ENCODE measurements at places on chromosomes 5 and 9.

DNA sequence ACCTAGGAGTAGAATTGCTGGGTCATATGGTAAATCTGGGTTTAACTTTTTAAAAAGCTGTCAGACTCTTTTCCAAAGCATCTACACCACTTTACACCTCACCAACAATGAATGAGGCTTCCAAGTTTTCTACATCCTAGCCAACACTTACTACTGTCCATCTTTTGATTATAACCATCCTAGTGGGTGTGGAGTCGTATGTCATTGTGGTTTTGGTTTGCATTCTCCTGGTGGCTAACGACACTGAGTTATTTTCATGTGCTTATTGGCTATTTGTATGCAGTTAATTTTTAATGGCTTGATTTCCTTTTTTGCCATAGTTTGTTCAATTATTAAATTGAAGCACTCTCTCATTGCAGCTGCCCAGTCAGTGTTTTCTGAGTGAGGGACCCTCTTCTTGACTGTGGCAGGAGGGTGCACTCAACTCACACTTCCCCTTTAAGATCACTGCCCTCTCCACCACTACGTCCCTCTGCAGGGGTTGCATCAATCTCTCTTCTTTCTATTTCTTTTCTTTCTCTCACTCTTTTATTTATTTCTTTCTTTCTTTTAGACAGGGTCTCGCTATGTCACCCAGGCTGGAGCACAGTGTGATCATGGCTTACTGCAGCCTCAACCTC is 182.3 kb downstream of the C9orf152 start:
- no peak for DNase-seq

DNA sequence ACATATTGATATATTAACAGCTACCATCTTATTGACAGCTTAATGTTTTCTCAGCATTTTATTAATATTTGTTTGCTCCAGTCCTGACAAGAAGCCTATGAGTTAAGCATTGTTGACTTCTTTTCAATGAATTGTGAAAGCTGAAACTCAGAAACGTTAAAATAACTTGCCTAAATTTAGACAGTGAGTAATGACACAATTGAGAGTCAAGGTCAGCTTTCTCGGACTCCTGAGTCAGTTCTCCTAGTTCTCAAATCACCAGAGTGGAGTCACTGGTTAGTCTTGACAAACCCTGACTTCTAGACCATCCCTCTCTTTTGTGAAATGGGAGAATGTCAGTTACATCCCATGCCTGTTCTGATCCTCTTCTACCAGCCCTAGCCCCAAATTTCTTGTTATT is 222.7 kb upstream of the ACO1 start:
- no peak for DNase-seq

DNA sequence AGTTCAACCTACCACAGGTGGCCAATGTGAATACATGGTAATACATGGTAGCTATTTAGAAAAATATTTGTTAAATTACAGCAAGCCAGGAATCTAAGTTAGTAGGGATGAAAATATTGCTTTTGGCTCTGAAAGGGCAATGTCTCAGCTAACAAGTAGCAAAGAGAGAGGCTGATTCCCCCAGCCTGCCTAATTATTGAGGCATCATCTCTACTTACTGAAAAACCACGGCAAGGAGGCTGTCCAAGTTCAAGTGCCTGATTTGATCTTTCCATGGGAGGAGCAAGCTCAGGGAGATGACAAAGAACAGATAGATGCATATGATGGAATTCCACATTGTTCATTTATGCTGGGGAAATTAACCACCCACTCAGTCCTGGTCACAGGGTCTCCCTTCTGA is 28.7 kb upstream of the UBTD2 start:
- no peak for DNase-seq

DNA sequence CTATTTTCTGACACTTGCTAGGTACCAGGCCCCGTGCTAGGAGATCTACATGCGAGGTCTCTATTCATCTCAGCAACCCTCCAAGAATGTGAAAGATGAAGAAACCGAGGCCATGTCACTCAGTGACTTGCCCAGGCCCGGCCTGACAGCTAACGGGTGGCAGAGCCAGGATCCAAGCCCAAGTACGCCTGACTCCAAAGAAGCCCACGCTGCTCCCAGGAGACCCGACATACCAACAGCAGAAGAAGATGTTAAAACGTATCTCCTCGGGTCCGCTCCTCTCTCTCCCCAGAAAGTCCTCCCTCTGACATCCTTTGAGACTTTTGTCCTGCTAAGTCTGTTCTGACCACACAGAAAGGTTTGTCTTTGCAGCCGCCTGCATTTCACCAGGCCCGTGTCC is 65.2 kb downstream of the CRB2 start:
- no peak for DNase-seq

- DNase-seq, result no peak
Measured at GRCh38 chr9:87868175-87868574, 14.5 kb upstream of the SPATA31E1 start.

Measured in activated CD8-positive, alpha-beta memory T cell treated with anti-CD3 and anti-CD28 coated beads for 4 hours (primary cell).